Activated CD4-positive, alpha-beta memory T cell treated with anti-CD3 and anti-CD28 coated beads, Interleukin-2, amount 10 ng/mL, durations not matched to agents 7 days and 5 days (primary cell): ENCODE measurements at places on chromosomes 1 and 21. TPM values are rescaled to one million over a fixed set of nuclear protein-coding genes. Genes with fewer than 3 reads are reported as not detected.

DNA sequence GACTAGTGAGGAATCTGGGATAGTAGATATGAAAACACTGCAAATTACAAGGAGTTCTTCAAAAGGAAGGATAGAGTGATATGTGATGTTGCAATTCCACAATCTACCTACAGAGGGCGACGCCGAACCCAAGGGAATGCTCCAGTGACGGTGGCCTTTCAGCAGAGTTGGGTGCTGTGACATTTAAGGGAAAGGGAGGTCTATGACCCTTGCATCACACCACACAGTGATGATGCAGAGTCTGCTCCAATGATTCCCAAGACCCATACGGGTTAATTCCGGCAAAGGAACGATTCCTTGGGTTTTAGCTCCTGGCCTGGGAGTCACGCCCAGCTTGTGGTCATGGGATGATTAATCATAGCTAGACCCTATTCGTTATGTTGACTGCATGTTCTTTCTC is 123.0 kb upstream of the IGSF21 start:
- peak; percentile 18 for DNase-seq

The ZNF362 gene
- total RNA-seq, result 18.1 TPM

- no peak for DNase-seq
Measured at GRCh38 chr1:100606438-100606837, 68.5 kb downstream of the GPR88 start.

DNA sequence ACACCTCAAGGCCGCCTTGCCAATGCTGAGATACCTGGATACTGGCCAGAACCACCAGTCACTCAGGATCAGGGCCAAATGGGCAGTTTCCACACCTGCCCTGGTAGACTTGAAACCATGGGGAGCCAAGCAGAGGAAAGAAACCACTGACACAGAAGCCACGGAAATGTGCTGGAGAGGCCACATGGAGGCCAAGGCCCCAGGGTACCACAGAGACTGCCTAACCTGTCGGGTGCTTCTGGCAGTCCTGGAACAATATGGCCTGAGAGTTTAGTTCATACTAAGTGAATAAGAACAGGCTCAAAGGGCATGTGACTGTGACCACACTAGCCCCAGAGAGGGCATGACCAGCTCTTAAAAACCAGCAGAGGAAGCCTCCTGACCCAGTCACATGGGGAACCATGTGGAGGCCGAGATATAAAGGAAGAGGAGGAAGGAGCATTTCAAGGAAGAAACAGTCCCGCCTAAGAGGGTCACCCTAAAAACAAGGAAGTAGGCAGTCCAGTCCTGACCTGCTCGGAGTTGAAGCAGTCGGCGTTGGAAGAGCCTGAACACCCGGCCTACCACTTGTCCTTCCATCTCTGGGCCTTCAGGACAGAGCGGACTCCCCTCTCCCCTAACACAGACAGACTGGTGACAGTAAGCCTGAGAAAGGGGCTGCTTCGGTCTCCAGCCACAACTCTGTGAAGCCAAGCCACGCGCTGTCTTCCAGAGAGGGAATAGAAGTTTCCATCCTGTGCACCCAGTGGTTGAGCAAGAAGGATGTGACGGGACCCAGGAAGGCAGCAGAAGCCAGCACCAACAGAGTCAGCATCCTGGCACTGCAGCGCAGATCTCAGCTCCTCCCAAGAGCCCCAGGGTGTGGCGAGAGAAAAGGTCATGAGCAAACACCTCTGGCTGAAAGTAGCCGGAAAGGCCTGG is at the start of gene DENND2D:
TSS of gene DENND2D (minus strand) at position 766 of the 921 bp plus-strand sequence. CDS start at position 579, 187 bp downstream.
- DNase-seq, result peak; percentile 78

DNA sequence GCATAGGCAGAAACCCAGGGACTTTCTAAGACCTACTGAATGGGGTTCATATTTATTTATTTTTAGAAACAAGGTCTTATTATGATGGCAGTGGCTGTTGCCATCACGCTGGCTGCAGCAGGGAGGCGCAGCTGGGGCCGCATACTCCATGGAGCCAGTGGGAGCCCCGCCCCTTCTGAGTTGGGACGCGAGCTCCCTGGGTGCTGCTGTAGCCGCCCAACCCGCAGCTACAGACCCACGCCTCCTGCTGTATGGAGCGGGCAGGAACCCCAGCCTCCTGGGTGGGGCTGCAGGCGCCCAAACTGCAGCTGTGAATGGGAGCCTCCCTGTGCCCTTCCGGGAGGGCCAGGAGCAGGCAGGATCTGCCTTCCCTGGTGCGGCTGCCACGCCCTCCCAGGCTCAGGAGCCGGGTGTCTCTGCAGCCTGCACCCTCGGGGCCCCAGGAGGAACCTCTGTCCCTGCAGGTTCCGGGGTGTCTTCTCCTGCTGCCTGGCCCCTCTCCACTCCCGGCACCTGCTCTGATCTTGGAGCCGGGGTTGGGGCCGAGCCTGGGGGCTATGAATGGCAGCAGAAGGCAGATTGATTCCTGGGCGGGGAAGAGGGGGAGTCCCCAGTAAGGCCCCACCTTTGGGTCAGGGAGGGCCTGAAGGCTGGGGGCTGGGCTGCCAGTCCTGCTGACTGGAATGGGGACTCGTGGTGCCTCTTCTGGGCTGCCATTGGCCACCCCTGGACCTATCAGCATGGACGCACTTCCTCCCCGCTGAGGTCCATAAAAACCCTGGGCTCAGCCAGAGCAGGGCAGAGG is 66.5 kb upstream of the LRRN2 start:
- DNase-seq, result no peak

DNA sequence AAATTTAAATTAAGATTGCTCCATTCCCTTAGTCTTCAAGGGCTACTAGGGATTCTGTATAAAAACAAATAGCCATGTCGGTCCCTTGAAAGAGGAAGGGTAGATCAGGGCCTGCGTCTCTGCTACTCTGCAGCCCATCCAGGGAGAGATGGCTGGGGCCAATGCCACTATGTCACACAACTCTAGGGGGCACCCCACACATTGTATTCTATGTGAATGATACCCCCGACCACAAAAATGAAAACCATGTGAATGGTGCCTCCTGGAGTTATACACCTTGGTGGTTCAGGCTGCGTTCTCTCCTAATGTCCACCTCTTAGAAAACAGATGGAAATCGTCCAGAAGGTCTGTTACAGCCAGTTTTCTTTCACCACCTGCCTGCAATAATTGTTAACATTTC is 18.0 kb downstream of the PIK3C2B start:
- DNase-seq, result no peak

The C4BPA gene
- not detected for total RNA-seq

DNA sequence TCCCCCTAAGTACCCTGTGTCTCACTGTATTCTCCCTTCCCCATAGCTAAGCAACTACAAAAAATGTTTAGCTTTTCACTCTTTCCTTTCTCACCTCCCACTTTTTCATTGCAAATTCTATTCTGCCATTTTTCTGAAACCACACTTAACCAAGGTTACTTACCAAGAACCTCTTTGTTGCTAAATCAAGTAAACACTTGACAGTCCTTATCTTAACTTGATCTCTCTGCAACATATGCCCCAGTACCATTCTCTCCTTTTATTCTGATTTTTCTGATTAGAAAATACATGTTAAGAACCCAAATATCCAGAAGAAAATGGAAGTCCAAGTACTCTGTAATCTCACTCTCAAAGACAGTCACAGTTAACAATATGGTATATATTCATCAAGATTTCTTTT is 16.0 kb downstream of the EVI5 start:
- DNase-seq, result no peak

GRCh38 chr1:11913291-11913690 is 12.9 kb downstream of the KIAA2013 start:
- DNase-seq, result no peak

DNA sequence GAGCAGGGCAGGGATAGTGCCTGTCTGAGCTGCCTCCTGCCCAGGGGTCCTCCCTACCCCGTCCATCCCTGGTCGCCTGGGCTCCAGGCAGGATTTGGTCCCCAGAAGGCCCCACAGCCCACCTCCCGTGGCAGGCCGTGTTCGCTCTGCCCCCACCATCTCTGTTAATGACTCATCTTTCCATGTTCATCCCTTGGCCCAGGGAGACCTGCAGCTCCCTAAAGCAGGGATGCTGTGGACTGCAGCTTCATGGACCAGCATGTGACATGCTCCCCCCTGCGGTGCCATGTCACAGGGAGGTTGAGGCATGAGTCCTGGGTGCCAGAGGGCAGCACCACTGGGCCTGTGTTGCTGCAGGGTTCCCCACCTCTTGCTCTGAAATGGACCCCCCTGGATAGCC is 26.8 kb downstream of the UBASH3A start:
- DNase-seq, result no peak

The ELF3 gene
- 0.38 TPM for total RNA-seq

DNA sequence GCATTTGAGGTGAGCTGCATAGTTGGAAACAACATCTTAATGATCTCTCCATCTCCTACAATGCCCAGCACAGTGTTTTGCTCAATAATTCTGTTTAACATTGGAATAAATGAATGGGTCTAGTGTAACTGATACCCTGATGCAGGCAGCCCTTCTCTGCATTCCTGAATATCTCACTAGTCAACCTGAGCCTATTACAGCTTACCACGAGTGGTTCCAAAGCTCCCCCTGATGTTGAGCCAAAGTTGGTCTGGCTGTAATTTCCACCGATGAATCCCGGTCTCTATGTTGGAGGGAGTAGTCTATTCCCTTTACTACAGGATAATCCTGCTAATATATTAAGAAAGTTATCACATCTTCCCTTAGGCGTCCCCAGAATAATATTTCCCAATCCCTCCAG is 63.8 kb downstream of the ZBTB18 start:
- DNase-seq, result no peak

DNA sequence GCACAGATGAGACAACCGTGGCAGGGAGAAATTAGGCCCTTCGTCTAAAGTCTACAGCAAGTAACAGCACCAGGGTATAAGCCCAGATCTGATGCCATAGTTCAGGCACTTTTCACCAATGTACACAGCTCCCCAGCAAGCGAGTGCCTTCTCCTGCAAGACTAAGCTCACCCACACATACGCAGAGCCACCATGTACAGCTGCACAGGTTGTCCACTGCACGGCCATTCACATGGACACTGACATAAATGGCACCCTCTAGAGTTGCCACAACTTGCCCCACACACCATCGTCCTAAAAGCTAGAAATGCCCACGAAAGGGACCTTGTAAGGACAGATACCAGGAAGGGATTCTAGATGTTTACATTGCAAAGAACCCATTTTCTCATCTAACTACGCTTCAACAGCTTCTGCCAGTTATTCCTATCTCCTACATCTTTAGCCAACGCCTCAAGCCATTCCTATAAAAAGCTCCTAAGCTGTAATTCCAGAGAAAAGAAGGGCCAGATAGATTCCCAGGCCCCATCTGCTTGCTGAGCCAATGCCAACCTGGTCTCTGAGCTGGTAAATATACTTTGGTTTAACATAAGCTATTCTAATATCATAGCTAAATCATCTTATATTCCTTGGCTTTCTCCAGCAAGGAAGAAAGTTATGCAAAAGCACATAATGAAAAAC is 174.0 kb upstream of the KAZN start:
- DNase-seq, result no peak

DNA sequence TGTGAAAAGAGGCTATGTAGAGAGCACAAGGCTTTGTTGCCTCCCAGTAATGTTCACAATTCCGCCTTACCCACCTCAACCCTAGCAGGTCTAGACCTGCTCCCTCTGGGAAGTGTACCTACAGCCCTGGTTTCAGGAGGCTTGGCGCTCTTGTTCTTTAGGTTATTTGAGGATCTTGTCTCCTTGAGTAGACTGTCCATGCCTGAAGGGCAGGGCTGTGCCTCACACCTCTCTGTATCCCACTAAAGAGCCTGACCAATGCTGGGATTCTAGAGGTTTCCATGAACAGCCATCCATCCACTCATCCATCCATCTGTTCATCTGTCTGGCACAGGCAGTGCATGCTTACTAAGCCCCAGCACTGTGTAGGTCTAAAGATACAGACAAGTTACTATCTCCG is 1.0 kb downstream of the RAB7B start:
- DNase-seq, result peak; percentile 11

DNA sequence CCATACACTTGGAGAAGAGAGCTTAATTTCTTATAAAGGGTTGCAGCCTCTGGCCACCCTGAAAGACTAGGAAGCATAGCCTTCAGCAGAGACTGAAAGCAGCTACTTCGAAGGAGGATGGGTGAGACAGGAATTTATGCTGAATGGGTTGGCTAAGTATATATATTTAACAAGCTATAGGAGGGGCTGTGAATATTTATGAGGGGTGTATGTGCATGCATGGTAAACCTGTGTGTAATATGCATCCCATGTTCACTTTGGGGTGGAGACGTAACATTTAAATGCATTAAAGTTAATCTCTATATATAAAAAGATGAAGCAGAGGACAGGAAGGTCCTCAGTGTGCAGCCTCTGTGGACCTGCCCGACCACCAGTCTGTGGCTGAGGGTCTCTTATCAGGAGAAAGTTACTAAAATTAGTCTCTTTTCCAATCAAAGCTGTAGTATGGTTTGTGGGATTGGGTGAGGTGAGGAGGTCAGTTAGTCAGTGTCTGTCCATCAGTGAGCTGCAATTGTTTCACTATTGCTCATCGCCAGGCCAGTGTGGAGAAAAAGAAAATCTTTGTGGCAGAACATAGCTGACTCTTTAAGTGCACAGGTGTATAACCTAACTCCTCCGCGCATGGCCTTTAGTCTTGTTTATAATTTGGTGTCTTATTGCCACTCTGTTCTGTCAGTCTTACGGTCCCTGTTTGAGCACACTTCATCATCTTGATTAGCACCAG is 35.4 kb upstream of the DSCAM start:
- no peak for DNase-seq

GRCh38 chr1:14369526-14370213 is 228.8 kb upstream of the KAZN start:
- no peak for DNase-seq

The BATF3 gene
- 56.5 TPM for total RNA-seq

DNA sequence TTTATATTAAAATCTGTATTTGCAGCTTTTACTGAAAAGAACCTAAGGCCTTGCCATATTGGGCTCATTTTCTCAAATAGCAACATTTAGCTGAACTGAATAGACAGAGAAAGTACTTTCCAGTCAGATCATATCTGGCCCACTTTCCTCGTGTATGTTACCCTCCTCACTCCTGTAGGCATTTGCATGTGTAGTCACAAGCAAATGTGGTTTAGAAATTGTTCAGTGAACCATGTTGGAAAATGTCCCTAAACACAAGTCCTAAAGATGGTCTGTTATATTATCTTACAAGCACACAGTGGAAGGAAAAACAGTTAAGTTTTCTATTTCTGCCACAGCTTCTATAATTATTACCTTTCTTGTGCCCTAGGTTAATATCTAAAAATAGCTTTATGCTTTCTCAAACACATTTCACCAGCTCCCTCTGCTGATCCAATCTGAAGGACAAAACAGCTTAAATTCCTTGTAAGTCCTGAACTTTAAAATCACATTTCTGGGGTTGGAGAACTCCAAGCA is 606 bp upstream of the FMO4 start:
- DNase-seq, result no peak

DNA sequence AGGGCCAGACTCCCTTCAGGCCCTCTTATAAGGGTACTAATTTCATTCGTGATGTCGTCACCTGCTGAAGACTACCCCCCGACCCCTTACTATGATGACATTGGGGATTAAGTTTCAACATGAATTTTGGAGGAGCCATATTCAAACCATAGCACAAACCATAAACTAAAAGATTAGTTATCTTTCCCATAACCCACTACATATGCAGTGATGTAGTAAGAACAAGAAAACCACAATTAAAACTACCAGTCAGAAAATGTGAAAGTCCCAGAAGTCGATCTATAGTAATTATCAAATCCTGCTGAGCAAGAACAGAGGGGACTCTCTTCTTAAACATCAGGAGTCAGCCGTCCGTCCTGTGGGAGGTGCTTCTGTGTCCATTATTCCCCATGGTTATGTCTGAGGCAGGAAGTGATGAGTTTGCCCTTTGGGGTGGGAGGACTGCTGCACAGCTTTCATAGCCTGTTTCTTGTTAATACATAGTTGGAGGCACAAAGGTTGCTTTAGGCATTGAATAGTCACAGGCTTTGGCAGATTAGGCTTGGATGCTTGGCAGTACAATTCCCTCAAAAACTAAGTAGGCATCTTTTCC is 35.9 kb upstream of the PTGFRN start:
- DNase-seq, result no peak

The AIRE gene
- 0.48 TPM for total RNA-seq

The SLAMF9 gene
- total RNA-seq, result not detected
